ENCODE measurements at places on chromosomes 5 and 9. TPM values are rescaled to one million over a fixed set of nuclear protein-coding genes. Genes with fewer than 3 reads are reported as not detected.

PTPN3 gene
- total RNA-seq: 2.8 TPM

KIF27 gene
- total RNA-seq: 5.2 TPM

PCDHGB5 gene
- 1.6 TPM for total RNA-seq

DNA sequence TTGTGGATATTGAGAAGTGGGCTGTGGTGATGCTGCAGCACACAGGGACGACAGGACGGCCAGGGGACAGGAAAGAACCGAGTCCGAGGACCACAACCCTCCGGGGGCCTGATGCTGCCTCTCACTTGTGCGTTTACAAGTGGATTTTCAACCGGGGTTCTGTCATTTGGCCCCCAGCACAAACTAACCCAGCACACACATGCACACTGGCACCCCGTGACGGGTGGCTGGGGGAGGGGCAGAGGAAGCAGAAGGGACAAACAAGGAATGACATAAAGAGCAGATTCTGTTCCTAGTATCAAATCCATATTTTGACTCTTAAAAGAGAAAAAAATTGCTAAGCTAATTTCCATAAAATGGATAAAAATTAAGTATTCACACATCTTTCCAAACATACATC lies 18.3 kb upstream of the ZFYVE16 start:
- DNase-seq: no peak

DNA sequence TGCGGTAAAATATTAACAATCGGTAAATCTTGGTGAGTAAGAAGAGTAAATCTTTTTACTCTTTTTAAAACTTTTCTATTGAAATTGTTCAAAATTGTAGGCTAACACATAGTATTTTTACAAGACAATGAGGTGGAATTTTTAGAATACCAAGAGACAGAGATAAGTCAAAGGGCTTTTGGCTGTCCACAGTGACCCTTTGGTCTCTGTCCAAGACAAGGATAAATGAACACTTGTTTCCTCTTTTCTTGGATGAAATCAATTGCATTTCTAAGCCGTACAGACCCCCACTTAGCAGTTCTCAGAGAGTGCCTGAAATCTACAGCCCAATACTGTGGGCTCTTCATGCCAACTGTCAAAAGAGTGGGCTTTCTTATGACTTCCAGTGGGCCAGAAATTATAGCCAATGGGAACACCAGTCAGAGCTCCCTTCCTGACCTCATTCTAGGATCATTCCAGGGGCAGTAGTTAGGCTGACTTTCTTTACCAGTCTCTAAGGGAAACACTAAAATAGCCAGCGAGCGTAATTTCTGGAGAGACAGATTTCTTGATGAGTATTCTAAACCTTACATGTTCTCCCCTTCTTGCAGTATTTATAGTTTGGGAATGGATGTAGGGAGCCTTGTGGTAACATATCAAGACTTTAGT lies 74.1 kb downstream of the GALNT10 start:
- no peak for DNase-seq

- DNase-seq: no peak
Measured at GRCh38 chr9:128392302-128393144, 21.3 kb downstream of the URM1 start.

DNA sequence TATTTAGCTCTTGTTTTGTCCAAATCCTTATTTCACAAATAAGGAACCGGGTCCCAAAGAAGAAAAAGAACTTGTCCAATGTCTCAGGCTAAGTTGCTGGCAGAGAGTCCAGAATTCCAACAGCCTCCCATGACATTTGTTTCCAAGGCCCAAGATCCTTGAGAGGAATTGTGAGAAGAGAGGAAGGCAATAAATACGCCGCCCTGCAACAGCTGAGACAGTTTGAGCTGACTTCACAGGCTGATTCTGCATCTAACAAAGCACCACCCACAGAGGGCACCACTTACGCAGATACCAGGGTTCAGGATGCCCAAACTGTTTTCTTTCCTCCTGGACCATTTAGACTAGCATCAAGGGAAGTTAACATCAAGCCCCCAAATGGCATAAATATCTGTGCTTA lies 211.3 kb downstream of the FAM114A2 start:
- no peak for DNase-seq

DNA sequence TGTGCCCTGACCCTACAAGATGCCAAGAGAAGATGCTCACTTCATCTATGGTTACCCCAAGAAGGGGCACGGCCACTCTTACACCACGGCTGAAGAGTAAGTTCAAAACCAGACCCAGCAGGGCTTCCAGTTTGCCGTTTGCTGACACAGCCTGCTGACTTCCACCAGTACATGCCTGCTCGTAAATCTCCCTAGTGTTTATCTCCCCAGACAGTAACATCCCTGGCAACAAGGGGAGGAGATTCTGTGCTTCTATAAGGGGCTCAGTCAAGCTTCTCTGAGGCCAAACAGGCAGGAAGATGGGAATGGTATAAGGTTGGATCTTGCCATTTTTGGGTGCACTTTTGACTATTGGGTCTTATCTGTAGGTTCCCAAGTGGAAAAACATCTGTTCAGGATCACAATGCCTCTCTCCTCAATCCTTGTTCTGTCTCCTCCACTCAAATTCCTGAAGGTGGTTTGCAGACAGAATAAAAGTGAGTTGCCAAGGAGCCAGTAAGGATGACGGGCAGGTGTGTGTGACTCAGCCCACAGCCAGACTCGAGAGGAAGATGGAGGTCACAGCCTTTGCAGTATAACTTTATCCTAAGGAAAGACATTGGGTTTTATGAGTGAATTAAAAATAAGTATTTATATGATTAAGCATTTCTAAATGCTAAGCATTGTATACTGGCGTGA lies 1.9 kb downstream of the MLANA start:
- no peak for DNase-seq

DNA sequence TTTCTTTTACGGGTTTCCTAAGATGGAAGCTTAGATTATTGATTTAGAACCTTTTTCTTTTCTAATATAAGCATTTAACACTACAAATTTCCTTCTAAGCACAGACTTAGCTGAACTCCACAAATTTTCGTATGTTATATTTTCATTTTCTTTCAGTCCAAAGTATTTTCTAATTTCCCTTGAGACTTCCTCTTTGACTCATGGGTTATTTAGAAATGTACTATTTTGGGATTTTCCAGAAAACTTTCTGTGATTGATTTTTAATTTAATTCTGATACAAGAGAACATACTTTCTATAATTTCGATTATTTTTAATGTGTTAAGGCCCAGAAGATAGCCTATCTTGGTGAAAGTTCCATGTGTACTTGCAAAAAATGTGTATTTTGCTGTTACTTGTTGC lies 19.7 kb upstream of the TBCA start:
- no peak for DNase-seq

- no peak for DNase-seq
Measured at GRCh38 chr9:96486386-96487028, 36.5 kb downstream of the HABP4 start.

- no peak for DNase-seq
Measured at GRCh38 chr9:99868845-99869244, 37.6 kb upstream of the STX17 start.

- no peak for DNase-seq
Measured at GRCh38 chr9:34777666-34778065, 67.7 kb upstream of the CCL21 start.

Data from thymus (tissue), 14 donors.